ENCODE measurements at places on chromosomes 16 and 17.
A peak's percentile ranks its signal among the peaks of the same experiment; 100 is the strongest.

DNA sequence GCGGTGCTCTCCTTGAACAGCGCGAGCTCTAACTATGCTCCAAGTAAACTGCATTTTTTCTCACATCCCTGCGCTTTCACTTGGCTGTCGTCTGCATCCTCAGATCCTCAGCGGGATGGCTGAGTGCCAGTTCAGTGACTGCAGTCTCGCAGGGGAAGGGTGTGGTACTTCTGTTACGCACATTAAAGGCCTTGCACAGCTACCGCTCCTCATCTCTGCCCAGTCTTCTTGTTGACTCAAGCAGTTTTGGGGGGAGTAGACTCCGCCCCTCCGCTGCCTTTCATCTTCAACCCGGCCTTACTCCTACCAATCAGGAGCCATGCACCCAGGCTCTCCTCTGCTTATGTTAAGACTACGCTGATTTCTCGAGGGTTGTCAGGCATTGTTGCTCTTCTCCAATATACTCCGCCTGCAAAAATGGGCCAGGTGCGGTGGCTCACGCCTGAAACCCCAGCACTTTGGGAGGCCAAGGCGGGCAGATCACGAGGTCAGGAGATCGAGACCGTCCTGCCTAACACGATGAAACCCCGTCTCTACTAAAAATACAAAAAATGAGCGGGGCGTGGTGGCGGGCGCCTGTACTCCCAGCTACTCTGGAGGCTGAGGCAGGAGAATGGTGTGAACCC lies 10.0 kb downstream of the ATP5PD start:
- DNase-seq, result peak; percentile 66

DNA sequence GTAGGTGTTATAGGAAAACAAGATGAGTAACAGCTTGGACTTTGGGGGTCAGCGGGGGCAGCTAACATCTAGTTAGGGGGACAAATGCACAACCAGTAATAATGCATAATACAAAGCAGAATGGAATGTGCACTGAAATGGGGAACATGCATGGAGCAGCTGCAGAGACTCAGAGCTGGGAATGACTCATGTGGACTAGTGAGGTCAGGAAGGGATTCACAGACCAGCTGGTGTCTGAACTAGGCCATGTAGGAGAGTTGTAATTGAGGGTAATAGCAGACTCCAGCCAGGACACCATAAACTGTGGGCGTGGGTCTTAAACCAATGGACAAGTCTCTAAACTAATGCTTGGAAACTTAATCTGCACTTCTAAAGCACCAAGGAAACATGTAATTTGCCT lies 176.8 kb upstream of the ASIC2 start:
- DNase-seq, result no peak

GRCh38 chr17:70423562-70423961 lies 254.2 kb downstream of the KCNJ2 start:
- DNase-seq, result no peak

DNA sequence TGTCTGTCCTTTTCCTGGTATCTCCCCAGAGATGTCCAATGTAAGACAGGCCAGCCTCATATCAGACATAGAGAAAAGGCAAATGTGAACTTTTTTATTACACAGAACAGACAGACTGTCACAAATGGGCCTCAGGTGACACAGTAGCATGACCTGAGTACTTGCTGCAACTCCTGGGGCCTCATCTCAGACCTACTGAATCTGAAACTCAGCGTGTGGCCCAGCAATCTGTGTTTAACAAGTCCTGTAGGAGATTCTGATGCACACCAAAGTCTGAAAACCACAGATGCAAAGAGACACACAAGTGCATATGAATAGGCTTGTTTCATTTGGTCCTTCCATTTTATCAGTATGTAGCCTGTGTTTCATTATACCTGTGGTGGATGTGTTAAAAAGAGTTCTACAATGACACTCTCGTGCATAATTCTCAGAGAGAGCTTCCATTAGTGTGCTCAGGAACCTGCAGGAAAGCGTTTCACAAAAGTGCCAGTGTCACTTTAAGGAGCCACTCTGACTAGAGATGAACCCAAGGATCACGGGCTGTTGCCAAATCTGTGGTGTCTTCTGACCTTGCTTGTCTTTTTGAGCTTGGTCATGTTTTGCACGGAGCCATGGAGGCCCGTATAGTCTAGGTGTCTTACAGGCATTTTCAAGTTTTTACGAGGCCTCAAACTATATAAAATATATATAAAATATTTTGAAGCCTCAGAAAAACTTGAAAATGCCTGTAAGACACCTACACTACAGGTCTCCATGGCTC lies 33.8 kb upstream of the NF1 start:
- DNase-seq, result no peak

DNA sequence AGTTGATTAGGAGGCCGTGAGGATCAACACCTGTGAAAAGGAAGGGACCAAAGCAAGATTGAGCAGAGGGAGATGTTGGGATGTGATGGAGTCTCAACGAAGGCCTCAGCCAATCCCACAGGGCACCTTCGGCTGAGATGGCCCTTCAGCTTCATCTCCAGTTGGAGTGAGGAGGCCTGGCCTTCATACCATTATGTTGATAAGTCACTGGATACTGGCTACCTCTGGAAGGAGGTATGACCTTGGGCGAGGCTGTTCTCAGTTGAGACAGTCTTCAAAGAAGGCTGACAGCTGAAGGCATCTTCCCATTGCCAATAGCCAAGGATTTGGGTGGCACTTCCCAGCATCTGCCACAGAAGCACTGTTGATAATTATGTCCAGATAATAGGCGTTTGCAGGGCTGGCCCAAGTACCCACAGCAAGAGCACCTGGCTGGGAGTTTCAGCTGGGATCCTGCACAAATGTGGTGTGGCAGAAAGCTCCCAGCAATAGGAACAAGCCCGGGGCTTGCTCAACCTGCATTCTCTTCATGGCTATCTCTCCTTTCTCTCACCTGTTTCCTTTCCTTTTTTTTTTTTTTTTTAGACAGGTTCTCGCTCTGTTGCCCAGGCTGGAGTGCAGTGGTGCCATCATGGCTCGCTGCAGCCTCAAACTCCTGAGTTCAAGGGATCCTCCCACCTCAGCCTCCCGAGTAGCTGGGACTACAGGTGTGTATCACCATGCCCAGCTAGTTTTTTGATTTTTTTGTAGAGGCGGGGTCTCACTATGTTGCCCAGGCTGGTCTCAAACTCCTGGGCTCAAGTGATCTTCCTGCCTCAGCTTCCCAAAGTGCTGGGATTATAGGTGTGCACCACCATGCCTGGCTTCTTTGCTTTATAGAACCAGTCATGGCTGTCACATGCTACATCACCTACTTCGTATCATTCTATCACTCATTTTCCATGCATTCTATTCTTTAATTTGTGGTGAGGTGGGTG lies 18.2 kb upstream of the MAP3K14 start:
- DNase-seq, result no peak

- no peak for DNase-seq
Observed at GRCh38 chr17:57817299-57817698, 32.5 kb downstream of the MRPS23 start.

Data from stimulated activated CD4-positive, alpha-beta T cell treated with anti-CD3 and anti-CD28 coated beads, Interleukin-15, amount 100 ng/mL, for 48 hours (primary cell).